ENCODE measurements at places on chromosomes 6 and 20. TPM values are rescaled to one million over a fixed set of nuclear protein-coding genes. Genes with fewer than 3 reads are reported as not detected.

DNA sequence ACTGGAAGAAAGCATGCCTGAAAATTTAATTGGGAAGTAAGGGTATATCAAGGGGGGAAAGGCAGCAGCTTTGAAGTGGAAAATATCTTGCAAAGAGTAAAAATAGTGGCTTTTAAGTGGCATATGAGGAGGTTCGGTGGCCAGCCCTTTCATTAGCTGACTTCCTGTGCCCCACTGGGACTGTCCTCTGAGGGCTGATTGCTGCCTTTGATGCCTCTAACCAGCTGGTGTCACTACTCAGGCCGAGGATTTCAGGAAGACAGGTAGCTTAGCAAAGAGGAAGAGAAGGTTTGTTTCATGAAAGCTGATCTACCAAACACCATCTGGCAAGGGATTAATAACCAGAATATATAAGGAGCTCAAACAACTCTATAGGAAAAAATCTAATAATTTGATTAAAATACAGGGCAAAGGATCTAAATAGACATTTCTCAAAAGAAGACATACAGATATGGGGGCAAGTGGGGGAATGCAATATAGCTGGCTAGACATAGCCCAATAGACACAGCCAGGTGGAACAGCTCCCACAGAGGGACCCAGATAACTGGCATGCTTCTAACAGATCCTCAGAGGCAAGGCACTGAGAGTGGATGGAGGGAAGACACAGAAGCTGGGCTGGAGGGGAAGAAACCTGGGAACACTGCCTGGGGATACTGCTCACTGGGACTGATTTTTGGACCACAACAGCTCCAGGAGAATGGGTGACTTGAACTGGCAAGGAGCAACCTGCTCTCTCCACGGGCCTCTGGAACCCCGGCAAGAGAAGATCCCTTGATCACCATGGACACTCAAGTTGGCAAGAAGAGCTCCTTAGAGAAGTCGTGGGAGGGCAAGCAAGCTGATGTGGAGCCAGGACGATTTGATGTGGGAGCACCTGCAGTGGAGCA is 33.2 kb downstream of the CCN2 start:
- no peak for DNase-seq

GRCh38 chr6:37207903-37208456 is 38.0 kb downstream of the PIM1 start:
- DNase-seq = peak; percentile 87

GRCh38 chr6:167157414-167157813 is 366 bp downstream of the GPR31 start:
- no peak for DNase-seq

GRCh38 chr6:105121981-105122380 is 57.8 kb downstream of the POPDC3 start:
- no peak for DNase-seq

DNA sequence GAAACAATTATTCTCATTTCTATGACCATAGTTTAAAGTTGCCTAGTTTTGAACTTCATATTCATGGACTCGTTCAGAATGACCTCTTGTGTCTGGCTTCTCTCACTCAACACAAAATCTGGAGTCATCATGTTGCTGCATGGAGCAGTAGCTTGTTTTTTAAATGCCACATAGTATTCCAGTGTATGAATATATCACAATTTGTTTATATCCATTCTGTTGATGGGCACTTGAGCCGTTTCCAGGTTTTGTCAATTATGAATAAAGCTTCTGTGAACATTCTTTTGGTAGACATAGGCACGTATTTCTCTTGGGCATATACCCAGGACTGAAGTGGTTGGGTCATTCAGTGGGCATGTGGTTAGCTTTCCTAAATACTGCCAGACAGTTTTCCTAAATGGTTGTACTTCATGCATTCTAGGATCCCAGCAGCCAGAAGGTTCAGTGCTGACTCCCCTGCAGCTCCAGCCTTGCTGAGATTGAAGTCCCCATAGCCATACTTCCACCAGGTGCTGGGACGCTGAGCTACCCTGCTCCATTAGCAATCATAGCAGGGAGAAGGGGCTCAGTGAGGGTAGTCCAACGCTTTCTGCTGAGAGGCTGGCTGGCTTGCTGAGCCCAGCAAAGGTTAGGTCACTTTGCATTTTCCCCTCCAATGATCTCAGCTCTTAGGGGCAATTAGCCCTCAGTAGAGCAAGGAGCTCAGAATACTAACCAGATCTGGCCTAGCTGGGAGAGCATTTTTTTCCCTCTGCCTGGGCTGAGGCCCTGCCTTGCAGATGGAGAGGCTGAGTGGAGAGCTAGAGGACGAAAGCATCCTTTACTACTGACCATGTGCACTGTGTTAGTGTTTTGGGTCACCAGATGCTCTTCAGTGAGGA is 35.7 kb upstream of the CTNNBL1 start:
- DNase-seq = no peak

The JAG1 gene
- 18.1 TPM for total RNA-seq

DNA sequence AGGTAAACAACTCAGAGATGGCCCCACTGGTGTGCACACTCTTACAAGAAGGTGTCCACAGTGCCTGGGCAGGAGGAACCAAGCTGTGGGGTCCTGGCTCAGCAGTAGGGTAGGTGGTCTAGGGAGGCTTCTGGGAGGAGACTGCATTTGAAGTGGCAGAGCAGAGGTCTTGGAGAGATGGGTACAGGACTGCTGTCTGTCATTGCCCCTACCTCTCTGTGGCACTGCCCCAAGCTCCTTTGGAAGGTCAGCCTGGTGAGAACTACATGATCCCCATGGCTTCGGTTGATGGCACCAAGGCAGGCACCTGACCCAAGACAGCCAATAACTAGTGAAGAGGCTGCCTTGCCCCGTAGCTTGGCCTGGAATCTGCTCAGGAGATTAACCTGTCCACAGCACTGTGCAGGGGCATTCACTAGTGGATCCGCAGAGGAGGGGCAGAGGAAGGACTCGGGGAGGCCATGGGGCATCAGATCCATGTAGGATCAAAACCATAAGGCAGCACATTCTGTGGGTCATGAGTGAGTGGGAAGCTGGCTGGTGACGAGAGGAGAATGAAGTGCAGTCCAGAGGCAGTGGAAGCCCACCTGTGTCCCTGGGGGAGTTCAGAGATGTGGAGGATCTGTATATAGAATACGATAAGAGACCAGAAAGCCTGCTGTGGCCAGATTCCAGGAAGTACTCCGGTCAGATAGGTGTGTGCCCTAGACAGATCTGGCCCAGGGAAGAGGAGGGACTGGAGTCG is 162.0 kb downstream of the GRM4 start:
- no peak for DNase-seq

- no peak for DNase-seq
These were observed 86.3 kb upstream of the ESR1 start for GRCh38 chr6:151721146-151721545.

DNA sequence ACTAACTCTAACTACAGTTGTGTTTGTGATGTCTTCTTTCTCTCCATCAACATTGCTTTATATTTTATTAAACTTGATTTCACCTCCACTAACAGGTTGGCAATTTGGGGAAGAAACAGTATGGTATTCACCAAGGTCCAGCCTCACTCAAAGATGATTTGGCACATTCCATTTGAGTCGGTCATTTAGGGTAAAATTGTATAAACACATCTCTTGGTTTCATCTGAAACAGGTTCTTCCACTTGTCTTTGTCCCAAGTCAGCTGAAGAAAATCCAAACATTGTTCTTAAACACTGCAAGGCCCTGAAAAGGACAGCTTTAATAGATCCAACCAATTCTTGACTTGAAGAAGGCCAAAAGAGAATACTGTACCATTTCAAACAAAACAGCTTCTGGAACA is 104.9 kb upstream of the NT5E start:
- no peak for DNase-seq

The PRDM13 gene
- not detected for total RNA-seq

GRCh38 chr6:131173680-131174079 is 38.4 kb downstream of the AKAP7 start:
- peak; percentile 58 for DNase-seq

- DNase-seq = no peak
These were observed 7.1 kb upstream of the TCP11 start for GRCh38 chr6:35148167-35148741.

GRCh38 chr6:161128680-161129196 is 137.2 kb downstream of the MAP3K4 start:
- DNase-seq = no peak

- DNase-seq = no peak
These were observed 871.1 kb downstream of the KIF16B start for GRCh38 chr20:15702161-15702560.

GRCh38 chr6:106247293-106247692 is 78.3 kb downstream of the ATG5 start:
- DNase-seq = no peak

- DNase-seq = no peak
These were observed 19.9 kb upstream of the MEP1A start for GRCh38 chr6:46773201-46773855.

- no peak for DNase-seq
These were observed 781.0 kb downstream of the EYS start for GRCh38 chr6:64926051-64926450.

The DPPA5 gene
- not detected for total RNA-seq

GRCh38 chr20:35611482-35611881 is 4.1 kb upstream of the SPAG4 start:
- DNase-seq = no peak
